ENCODE measurements at places on chromosomes 3 and 15. TPM values are rescaled to one million over a fixed set of nuclear protein-coding genes. Genes with fewer than 3 reads are reported as not detected.

Gene TIMP4
- not detected for total RNA-seq

Gene CCR4
- total RNA-seq = not detected

Gene CPNE9
- total RNA-seq = not detected

Gene TMEM207
- total RNA-seq = not detected

- no peaks in the 10 kb centered on the region for H3K27me3 ChIP-seq
- H3K36me3 ChIP-seq = no peaks in the 10 kb centered on the region
- H3K27ac ChIP-seq = no peak overlapping the region
- no peak overlapping the region for H3K4me3 ChIP-seq
- no peaks in the 10 kb centered on the region for H3K4me1 ChIP-seq
These were observed 147.9 kb upstream of the GAP43 start for GRCh38 chr3:115475178-115476041.

DNA sequence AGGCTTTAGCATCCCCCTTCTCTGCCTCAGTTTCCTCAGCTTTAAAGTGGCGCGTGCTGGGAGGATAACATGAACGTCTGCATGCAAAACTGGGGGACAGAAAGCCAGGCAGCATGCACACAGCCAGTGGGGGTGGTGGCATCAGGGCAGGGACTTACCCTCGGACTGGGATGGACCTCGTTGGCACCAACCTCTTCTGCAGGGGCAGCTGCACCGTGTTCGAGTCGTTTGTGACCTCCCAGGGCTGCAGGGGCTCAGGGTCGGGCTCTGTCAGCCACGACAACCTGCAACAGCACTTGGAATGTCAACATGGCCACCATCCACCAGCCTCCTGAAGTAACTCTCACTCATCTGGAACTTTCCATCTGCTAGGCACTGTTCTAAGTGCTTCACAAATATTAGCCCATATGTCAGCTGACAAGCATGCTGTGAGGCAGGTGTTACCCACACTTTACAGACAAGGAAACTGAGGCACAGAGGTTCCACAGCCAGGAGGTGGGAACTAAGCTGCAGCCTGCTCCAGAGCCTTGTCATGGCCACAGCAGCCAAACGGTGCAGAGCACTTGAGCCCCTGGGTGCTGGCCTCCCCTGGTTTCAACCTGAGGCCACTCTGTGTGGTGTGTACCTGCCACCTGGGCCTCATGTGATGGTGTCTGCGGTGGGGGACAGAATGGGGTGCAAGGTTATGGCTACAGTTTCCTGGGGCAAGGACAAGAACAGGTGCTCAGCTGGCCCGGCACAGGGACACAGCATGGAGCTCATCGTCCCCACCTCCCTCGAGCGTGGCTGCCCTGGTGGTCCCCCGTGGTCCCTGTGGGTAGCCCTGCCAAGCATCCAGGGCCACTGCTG, 6.7 kb downstream of the C3orf22 start:
- DNase-seq = no peak
- no peaks in the 10 kb centered on the region for H3K4me1 ChIP-seq
- no peak overlapping the region for H3K4me3 ChIP-seq
- H3K27me3 ChIP-seq = no peaks in the 10 kb centered on the region
- no peaks in the 10 kb centered on the region for H3K36me3 ChIP-seq
- no peak overlapping the region for H3K27ac ChIP-seq

DNA sequence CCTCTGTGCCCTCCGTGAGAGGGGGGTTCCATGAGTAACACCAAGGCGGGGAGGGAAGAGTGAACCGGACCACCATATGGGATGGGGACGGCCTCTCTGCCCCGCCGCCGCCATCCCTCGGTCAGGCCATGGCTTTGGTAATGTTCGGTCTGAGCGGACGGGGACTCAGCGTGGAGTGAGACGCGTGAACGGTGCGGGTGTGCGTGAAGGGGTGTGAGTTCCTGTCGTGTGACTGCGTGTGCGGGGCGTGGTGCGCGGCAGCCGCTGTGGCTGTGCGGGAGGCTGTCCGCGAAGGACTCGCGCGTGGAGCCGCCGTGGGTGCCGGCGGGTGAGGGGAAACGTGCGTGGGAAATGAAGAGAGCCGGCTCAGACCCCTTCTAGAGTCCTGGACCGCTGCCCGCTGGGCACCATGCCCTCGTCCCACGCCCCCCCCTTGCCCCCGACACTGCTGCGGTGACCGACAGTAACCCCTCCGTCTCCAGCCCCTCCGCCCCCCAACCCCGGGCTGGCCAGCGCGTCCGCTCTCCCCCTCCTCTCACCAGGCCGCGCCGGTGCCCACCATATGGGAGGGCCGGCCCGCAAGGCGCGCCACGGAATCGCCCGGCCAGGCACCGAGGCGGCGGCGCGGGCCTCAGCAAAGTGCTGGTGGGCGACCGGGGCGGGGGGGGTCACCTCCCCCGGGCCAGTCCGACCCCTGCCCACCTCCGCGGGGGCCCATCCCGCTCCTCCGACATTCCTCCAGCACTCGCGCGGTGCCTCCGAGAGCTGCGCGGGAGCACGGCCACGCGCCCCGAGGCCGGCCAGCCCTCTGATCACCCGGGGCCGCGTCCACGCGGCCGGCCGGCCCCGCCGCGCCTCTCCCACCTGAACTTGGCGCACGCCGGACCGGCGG, 589 bp downstream of the KLF15 start:
- peaks cover 24% of the 10 kb centered on the region for H3K27me3 ChIP-seq
- peak overlapping the region; percentile 75 for H3K4me3 ChIP-seq
- no peak overlapping the region for H3K27ac ChIP-seq
- H3K36me3 ChIP-seq = no peaks in the 10 kb centered on the region
- 0 out of 2 replicates have a peak, but pooled peaks cover 7% of the 10 kb centered on the region for H3K4me1 ChIP-seq

GRCh38 chr3:169895072-169895471, 16.3 kb upstream of the SAMD7 start:
- no peaks in the 10 kb centered on the region for H3K4me1 ChIP-seq
- no peak for DNase-seq
- H3K36me3 ChIP-seq = no peaks in the 10 kb centered on the region
- H3K27me3 ChIP-seq = no peaks in the 10 kb centered on the region

GRCh38 chr15:67108122-67108961, 42.9 kb downstream of the SMAD3 start:
- H3K27ac ChIP-seq = peak overlapping the region; percentile 95
- H3K27me3 ChIP-seq = no peaks in the 10 kb centered on the region
- H3K4me1 ChIP-seq = peaks cover 58% of the 10 kb centered on the region
- H3K4me3 ChIP-seq = no peak overlapping the region

- no peak overlapping the region for H3K4me3 ChIP-seq
- H3K4me1 ChIP-seq = no peaks in the 10 kb centered on the region
- no peak for DNase-seq
- no peaks in the 10 kb centered on the region for H3K27me3 ChIP-seq
- H3K27ac ChIP-seq = no peak overlapping the region
These were observed 380.9 kb upstream of the RARB start for GRCh38 chr3:25046911-25047771.

DNA sequence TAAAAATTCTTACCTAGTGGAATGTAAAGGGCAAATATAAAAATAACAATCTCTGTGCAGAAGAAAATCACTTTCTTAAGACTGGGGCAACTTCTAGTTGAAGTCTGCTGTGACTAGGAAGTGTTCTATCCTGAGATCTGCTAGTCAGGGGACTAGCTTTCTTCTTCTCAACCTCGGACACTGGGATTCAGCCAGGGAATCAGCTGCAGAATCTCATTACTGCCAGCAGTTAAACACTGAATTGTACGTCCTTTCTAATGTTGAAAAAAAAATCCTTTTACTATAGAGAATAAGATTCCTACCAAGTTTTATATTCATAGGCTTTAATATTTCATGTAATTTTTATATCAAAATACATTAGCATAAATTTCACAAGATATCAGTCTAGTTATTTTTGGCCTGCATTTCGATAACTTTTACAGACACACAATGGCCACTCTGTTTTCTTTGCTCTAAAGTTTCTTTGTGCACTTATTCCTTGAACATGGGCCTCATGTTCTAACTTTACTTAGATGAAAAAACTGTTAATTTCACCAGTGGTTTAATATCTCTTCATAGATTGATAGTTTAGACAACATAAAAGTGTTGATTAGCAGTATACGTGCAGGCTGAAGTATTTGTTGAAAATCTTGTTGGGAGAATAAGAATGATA, 2.6 kb upstream of the NEO1 start:
- no peak overlapping the region for H3K27ac ChIP-seq
- DNase-seq = no peak
- H3K4me1 ChIP-seq = no peaks in the 10 kb centered on the region

DNA sequence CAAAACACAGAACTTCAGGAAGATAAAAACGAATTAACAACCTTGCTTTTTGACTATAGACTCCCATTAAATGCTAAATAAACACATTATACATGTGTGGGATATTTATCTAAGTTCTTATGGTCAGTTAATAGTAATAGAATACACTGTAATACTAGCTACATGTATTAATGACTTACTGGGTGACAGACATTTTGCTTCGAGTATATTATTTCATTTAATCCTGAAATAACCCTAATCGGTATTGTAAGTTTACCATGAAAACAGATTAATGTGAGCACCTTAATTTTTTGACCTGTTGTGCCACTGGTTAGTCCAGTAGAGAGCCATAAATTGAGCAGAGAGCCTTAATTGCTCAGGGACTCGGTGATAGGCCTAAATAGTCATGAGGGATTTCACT, 151.1 kb downstream of the ROBO2 start:
- no peaks in the 10 kb centered on the region for H3K27me3 ChIP-seq
- H3K27ac ChIP-seq = no peak overlapping the region
- H3K36me3 ChIP-seq = no peaks in the 10 kb centered on the region
- no peak for DNase-seq
- peaks cover 6% of the 10 kb centered on the region for H3K4me1 ChIP-seq
- no peak overlapping the region for H3K4me3 ChIP-seq

GRCh38 chr3:183454064-183454463, 25.6 kb upstream of the MCF2L2 start:
- peaks cover 9% of the 10 kb centered on the region for H3K4me1 ChIP-seq
- H3K4me3 ChIP-seq = no peak overlapping the region
- no peaks in the 10 kb centered on the region for H3K27me3 ChIP-seq
- H3K36me3 ChIP-seq = no peaks in the 10 kb centered on the region
- no peak overlapping the region for H3K27ac ChIP-seq

GRCh38 chr15:75450307-75451201, 936 bp downstream of the SIN3A start:
- H3K27ac ChIP-seq = peak overlapping the region; percentile 97
- no peaks in the 10 kb centered on the region for H3K36me3 ChIP-seq
- peak; percentile 98 for DNase-seq
- H3K4me3 ChIP-seq = peak overlapping the region; percentile 99
- H3K27me3 ChIP-seq = no peaks in the 10 kb centered on the region

- H3K36me3 ChIP-seq = no peaks in the 10 kb centered on the region
- peak; percentile 14 for DNase-seq
- no peaks in the 10 kb centered on the region for H3K4me1 ChIP-seq
- H3K27me3 ChIP-seq = no peaks in the 10 kb centered on the region
- H3K4me3 ChIP-seq = no peak overlapping the region
These were observed 378.3 kb upstream of the RGMA start for GRCh38 chr15:93467337-93467736.

DNA sequence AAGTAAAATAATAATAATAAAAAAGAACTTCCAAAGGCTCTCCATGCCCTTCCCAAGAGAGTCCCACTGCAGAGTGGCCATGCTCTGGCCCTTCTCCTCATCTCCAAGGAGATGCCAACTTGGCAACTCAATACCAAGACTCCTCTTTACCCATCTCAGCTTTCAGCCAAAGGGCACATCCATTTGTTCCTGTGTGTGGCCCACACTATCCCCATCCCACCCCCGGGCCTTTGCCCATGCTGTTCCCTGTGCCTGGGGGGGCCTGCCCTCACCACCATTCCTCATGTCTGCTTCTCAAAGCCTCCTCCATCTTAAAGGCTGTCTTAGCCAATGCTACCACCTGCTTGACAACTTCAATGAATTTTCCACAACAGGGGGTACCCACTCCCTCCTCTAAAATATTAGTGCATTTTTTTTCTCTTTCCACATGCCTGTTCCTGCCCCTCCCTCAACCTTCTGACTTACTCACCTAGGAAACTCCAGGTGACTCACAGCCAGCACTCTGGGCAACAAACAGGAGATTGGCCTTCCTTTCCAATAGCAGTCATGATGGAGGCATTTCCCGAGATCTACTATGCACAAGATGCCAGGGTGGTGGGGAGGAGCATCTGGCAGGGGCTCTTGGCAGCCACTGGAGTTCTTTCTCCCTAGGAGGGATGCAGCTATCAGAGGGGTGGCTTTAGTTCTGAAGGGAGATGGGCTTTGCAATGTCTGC, 109.4 kb upstream of the SMAD3 start:
- H3K4me1 ChIP-seq = peaks cover 8% of the 10 kb centered on the region
- H3K36me3 ChIP-seq = no peaks in the 10 kb centered on the region
- peak; percentile 84 for DNase-seq
- no peak overlapping the region for H3K4me3 ChIP-seq
- no peak overlapping the region for H3K27ac ChIP-seq

- H3K27ac ChIP-seq = no peak overlapping the region
- H3K36me3 ChIP-seq = no peaks in the 10 kb centered on the region
- no peaks in the 10 kb centered on the region for H3K4me1 ChIP-seq
These were observed 123.4 kb downstream of the SEC22A start for GRCh38 chr3:123324880-123325765.

Data from GM23248 (cell line).